ENCODE measurements at places on chromosomes 5 and 9.

- no peak for DNase-seq
Measured at GRCh38 chr5:130571076-130571475, 594.0 kb downstream of the HINT1 start.

GRCh38 chr9:91586282-91586681, 162.7 kb upstream of the NFIL3 start:
- DNase-seq: no peak

DNA sequence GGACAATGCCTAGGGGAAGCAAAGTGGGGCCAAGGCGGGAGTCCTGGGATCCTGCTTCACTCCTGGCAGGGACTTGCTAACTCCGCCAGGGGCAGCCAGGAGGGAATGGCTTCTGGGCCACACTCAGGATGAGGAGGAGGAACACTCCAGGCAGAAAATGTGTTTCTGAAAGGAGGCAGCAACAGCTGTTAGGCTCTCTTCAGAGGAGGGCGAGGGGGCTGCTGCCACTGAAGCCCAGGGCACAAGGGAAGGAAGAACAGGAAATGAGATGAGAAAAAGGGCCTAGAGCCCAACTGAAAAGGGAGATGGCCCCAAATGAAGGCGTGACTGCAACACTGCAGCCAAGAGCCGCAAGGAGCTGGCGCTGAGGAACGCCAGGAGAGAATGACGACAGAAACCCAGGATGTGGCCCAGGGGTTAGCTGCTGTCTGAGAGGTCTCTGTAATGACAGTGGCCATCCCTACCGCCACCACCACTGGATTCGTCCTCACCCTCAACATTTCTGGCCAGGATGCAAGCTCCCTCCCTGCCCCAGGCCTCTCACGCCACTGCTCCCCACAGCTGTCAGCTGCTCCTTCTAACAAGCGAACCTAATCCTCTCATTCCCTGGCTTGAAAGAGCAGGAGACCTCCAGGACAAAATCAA, 15.8 kb downstream of the PSMB7 start:
- no peak for DNase-seq

DNA sequence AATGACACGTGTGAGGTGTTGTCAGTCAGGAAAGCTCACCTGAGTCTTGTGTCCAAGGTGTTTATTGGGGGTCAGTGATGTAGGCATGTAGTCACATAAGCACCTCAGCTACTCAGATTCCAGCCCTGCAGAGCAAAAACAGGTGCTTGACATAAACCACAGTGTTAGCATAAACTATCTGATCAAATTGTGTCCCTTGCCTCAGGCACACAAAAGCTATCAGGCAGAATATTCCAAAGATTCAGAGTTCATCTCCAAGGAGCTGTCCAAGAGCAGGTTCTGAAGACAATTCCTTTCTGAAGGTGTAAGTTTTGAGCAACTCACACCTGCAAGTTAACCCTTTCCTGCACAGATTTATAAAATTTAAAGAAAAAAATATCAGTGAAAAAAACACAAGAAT, 102.2 kb upstream of the ITGA1 start:
- no peak for DNase-seq

DNA sequence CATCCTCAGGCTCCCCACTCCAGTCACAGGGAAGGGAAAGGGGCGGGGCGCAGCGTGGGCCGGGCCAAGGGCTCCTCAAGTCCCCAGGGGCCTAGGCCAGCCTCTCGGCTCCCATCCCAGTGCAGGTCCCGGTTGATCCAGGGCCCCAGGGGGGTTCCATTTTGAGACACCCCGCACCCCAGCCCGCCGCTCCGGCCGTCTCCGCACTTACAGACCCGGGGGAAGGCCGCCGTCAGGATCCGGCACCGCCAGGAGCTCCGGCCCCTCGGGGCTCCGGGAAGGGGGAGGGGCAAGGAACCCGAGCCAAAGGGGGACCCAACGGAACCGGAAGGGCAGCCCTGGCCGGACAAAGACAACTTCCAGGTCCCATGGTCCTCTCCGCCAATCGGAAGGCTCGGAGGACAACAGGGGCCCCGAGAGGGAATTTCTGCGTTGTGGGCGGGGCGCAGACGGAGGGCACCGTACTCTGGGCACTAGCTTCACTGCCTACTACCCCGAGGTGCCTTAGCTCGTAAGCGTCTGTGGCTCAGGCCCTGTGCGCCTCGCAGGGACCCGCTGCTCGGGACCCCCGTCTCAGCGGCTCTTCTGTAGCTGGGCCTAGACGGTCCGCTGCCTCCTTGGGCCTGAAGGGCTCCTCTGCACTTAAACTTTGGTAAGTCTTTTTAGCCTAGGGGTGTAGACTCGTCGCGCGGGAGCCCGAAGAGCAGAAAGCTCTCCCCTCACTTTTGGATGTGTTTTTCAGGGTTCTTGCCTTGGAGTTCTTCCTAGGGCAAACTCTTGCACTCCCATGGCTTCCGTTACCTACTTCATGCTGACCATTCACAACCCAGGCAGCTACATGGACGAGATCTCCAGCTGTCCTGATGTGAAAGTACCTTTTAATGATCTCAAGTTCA, at the start of gene ZBTB26:
Gene ZBTB26, minus strand, starts transcription at position 287 of the 896 bp plus-strand sequence. CDS start 11,578 bp downstream, outside the sequence.
- peak; percentile 55 for DNase-seq

- DNase-seq: no peak
Measured at GRCh38 chr5:171581781-171582180, 162.3 kb downstream of the FGF18 start.

DNA sequence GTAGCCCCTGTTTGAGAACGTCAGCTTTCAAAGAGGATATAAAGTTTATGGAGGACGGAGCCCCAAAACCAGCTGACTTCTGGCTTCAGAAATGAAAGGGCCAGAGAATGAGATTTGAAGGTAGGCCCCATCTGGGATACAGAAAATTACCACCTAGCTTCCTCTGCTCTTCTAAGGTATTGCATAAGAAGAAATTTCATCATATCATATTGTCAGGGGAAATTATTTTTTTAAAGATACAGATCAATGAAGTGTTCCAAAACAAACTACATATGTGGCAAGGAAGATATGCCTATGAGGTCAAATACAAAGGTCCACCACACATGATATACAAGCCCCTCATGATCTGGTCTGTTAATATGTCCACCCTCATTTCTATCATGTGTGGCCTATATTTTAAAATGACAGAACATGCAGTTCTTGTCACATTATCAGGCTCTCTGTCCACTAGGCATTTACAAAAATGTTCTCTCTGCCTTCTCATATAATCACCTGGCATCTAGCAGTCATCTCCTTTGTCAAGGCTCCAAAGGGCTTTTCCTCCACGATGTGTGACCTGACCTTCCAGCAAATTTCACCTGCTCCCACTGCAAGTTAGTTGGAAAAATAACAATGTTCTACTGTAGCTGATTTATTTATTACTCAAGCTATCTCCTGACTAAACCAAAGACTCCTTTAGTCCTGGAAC, 83.1 kb downstream of the DPYSL3 start:
- DNase-seq: no peak

- DNase-seq: no peak
Measured at GRCh38 chr5:38347040-38347763, 88.8 kb downstream of the EGFLAM start.

GRCh38 chr5:1827886-1828397, 26.7 kb downstream of the NDUFS6 start:
- no peak for DNase-seq

GRCh38 chr5:176995896-176996767, 10.4 kb downstream of the UIMC1 start:
- no peak for DNase-seq

DNA sequence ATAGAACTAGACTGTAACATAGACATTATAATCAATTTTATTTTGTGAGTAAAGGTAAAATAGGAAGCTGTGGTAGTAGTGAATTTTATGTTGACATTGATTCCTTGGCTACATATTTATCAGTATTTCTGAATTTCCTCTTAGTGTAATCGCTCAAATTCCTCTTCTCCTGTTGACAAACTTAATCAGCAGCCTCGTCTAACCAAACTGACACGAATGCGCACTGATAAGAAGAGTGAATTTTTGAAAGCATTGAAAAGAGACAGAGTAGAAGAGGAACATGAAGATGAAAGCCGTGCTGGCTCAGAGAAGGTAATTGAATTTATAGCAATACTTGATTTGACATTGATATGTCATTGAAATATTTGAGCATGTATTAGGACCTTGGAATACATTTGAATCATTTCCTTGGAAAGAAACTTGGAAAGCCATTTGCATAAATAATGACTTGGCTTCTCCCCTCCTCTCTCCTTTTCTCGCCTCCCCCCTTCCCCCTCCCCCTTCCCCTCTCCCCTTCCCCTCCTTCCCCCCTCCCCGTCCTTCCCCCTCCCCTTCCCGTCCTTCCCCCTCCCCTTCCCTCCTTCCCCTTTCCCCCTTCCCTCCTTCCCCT, 75.5 kb downstream of the GPBP1 start:
- DNase-seq: no peak

DNA sequence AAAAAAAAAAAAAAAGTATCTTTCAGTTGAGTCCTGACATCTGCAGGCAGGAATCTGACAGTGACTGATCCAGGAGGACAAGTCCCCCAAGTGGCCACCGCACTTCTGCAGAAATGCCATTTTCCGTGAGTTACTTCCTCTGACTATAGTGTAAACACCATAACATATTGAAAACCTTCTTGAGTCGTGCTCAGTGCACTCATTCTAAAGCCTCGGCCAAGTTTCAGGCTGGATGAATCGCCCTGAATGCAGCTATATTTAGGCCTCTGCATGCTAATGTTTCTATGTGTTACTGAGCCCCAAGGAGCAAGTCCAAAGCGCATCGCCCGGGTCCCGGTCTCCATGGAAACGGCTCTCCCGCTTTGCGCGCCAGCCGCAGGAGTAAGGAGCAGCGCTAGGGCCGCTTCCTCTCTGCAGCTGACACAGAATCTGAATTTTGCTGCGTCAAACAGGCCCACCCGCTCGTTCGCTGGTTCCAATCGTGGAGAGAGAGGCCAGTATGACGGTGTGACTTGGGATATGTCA, 335.4 kb downstream of the MSX2 start:
- DNase-seq: no peak

- no peak for DNase-seq
Measured at GRCh38 chr5:139743804-139744203, 51.8 kb upstream of the PSD2 start.

GRCh38 chr5:4780633-4781032, 359.5 kb upstream of the ADAMTS16 start:
- DNase-seq: no peak

DNA sequence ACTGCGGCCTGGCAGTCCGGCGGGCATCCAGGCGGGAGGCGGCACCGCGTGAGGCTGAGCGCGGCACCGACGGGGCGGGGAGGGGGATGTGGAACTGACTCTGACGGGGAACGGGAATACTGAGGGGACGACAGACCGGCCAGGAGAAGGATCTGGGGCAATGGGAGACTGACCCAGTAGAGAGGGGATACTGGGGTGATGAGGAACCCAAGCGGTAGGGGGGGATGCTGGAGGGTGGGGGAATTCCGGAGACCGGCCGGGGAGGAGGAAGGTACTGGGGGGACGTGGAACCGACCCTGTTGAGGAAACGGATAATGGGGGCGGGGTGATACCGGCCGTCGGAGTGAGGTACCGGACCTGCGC, 423 bp downstream of the IPPK start:
- no peak for DNase-seq

GRCh38 chr9:16601991-16602390, 268.5 kb downstream of the BNC2 start:
- DNase-seq: no peak

- no peak for DNase-seq
Measured at GRCh38 chr5:64700765-64701164, 10.5 kb downstream of the SHISAL2B start.

GRCh38 chr5:135443161-135443960, 3.8 kb downstream of the DCANP1 start:
- no peak for DNase-seq

- DNase-seq: no peak
Measured at GRCh38 chr5:91146905-91147600, 236.1 kb downstream of the ARRDC3 start.

- DNase-seq: no peak
Measured at GRCh38 chr5:93184041-93184440, 397.0 kb downstream of the NR2F1-AS1 start.

- no peak for DNase-seq
Measured at GRCh38 chr5:155313518-155313917, 300.0 kb downstream of the KIF4B start.

Measured in non-pigmented ciliary epithelial cell (primary cell).